ENCODE measurements at places on chromosomes 12 and 14.

GRCh38 chr14:61565836-61566536 lies 129.3 kb upstream of the HIF1A start:
- DNase-seq, result no peak

- no peak for DNase-seq
Observed at GRCh38 chr12:11055306-11055705, 6.8 kb downstream of the TAS2R46 start.

DNA sequence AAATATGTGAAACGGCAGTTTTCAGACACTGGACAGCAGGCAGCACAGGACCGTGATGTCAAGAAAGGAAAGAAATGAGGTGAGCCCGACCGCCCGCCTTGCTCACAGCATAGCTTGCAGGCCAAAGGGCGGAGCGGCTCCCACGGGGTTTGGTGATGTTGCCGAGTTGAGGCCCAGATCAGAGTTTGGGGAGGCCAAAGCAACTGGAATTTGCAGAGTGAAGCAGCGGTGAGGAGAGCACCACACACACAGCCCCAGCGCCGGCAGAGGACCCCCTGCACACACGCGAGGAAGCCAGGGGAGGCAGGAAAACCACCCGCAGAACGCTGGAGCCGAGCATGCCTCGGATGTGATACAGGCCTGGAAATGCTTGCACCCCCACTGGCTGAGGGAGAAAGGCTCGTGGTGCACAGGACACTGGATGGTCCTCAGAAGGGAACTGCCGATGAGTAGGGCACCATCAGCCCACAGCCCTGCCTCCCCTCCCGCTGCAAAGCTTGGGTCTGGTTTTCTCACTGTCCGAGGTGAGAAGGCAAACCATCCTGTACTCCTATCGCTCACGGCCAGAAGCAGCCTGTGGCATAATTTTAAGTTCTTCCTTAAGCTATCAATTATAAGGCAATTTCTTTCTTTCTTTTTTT lies 25.7 kb upstream of the PLD4 start:
- DNase-seq, result no peak

GRCh38 chr12:52628111-52628507 lies 9.8 kb upstream of the KRT73 start:
- no peak for DNase-seq

- DNase-seq, result no peak
Observed at GRCh38 chr12:120140603-120141002, 24.1 kb upstream of the RAB35 start.

DNA sequence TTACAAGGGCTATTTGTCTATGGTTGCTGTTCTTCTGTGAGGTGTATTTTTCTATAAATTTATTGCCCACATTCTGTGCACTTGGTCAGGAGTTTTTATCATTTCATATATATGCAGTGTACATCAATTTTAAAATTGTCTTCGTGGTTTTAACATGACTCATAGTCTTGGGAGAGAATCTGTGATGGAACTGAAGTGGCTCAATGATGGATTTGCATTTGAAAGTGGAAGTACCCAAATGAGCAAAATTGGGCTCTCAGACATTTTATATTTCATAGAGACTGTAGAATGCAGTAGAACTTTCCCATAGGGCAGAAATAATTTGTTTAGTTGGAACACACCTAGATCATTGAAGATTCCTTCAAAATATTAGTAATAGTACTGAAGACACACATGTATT lies 1.9 kb upstream of the SCFD1 start:
- no peak for DNase-seq

GRCh38 chr14:68477461-68478085 lies 315.3 kb downstream of the ZFP36L1 start:
- DNase-seq, result no peak

DNA sequence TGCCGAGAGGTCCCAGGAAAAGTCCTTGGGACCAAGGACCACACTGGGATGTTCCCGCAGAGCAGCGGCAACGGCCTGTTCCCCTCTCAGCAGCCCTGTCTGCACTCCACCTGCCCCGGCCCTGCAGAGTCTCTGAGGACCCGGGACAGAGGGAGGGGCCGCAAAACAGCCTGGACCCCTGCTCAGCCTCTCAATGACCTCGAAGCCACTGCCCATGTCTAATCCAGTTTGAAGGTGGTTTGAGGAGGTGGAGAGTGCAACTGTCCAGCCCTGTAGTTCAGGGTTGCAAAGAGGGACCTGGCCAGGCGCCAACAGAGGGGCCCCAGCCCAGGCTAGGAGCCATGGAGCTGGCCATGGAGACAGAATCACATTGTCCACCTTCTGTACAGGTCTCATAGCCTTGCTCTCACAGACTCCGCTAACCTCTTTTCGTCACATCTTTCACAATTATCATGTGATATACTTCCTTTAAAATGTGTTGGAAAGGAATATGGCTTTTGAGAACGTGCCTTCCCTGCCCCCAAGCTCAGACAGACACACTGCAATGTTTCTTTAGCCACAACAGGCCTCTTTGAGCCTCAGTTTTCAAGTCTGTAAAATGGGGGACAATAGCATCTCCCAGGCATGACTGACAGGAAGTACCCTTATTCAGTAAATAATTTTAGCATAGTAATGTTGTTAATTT lies 49.3 kb downstream of the ACTN1 start:
- DNase-seq, result peak; percentile 38

DNA sequence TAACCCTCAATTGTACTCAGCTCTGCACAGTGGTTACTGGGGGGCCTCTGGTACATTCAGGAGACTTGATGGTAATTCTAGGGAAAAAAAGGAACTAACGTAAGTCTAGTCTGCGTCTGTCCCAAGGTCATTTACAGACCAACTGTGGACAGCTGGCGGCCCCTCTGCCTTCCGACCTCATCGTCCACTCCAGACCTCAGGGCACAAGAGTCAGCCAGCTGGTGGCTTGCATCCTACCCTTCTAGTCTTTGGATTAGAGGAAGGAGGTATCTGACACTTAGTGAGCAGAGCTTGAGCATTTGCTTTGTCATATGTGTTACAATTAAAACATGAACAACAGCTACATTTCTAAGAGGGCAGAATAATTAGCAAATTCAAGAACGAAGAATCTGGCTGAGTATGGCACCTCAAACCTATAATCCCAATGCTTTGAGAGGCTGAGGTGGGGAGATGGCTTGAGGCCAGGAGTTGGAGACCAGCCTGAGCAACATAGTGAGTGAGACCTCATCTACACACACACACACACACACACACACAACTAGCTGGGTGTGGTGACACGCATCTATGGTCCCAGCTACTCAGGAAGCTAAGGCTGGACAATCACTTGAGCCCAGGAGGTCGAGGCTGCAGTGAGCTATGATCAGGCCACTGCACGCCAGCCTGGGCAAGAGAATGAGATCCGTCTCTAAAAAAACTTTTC lies 36.5 kb downstream of the SSH1 start:
- DNase-seq, result no peak

DNA sequence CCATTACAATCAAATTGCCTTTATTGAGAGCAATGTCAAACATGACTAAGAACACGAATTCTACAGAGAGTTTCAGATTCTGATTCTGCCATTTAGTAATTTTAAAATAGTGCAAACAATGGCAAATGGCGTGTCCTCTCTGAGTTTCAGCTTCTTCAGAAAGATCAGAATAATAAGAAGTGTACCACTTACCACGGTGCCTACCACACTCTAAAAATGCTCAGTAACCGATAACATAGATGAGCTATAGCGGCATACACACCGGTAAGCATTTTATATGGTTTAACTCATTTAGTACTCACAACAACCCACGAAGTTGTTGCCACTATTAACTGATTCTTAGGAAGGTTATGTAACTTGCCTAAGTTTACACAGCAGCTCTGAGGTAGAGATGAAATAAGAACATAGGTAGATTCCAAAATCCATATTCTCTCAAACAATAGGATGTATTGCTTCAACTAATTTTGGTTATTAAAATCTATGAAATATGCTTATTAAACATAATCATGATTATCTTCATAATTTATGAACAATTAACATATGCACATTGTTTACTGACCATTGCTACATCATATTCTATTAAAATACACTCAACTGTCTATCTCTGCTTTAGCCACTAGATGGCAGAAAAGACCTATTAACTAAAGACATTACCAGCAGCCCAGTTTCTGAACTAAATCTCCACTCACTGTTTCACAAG lies 38.3 kb downstream of the SLC6A15 start:
- no peak for DNase-seq

DNA sequence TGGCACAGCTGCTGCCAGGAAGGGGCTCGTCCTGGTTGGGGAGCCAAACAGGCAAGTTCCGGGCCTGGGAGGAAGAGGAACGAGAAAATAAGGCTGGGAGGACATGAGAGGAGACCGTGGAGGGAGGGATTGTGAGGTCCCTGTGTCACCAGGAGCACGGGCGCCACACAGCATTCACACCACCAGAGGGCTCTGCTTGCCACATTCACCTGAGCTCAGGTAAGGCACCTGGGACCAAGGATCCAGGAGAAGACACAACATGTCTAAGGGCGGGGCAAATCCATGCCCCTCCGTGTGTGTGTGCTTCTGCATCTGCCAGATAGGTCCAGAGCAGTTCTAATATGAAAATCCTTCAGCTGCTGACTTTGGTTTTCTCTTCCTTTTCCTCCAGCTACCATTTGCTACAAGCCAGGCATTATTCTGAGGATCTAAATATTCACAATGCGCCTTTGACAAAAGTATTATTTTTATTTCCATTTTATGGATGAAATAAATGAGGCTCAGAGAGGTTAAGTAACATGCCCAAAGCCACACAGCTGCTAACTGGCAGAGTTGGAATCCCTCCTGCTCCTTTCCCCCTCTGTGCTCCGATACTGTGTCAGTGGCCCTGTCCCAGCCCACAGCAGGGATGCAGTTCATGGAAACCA lies 14.6 kb downstream of the RAPGEF3 start:
- DNase-seq, result peak; percentile 65

GRCh38 chr12:29187756-29188155 lies 38.7 kb downstream of the FAR2 start:
- DNase-seq, result no peak

DNA sequence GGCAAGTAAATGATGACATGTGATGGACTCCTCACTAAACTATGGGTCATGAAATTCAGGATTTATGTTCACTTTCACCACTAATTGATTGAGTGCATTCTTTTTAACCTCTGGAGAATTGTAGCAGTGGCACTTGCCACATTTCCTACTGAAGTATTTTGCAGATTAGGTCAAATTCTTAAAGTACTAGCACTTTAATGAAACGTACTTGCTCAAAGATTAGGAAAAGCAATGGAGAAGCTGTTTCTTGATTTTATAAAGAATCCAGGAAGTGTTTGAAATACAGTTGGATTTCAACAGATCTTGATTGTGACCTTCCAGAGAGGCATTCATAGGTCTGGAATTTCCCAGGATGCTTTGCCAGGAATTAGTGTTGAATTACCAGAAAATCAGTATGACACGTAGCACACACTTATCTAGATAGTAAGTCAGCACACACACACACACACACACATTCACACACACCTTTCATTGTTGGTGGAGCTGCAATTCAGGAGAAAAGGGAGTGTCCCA lies 162.6 kb downstream of the MYRFL start:
- DNase-seq, result no peak

DNA sequence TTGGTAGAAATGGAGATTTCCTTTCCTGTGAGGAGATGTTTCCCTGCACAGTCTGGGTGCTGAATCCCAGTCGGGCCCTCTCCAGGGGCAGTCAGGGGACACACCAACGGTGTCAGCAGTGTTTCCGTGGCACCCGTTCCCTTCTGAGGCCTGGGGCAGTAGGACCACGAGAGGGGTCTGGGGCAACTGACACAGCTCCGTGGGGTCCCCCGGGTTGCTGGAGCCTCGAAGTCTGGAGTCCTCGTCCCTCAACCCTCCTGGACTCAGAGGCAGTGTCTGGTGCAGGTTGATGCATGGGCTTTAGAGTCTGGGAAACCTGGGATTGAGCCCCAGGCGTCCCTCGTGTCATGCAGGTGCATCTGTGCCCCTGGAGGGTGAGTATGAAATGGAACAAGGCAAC lies 327.3 kb downstream of the ADGRD1 start:
- DNase-seq, result no peak

DNA sequence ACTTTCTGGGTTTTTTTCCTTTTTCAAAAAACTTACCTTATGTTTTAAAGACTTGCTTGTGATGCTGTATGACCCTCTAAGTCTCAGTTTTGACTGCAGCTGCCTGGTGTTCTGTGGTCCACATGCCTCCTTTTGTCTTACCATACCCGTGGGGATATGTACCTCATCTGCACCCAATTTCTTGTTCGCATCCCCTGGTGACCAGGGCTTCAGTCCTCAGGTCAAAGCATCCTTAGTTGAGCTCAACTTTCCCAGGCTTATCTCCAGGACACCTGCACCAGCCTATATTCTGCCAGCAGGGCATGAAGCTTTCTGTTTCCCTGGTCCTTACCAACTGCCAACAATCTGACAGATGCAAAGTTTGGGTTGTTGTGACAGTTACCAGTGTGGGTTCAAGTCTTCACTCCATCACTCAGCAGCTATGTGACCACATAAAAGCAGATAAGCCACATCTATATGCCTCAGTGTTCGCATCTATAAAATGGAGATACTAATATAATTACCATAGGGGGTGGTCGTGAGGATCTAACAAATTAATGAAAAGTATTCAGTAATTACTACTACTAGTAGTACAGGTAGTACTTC lies 94.0 kb downstream of the NTF3 start:
- DNase-seq, result no peak

DNA sequence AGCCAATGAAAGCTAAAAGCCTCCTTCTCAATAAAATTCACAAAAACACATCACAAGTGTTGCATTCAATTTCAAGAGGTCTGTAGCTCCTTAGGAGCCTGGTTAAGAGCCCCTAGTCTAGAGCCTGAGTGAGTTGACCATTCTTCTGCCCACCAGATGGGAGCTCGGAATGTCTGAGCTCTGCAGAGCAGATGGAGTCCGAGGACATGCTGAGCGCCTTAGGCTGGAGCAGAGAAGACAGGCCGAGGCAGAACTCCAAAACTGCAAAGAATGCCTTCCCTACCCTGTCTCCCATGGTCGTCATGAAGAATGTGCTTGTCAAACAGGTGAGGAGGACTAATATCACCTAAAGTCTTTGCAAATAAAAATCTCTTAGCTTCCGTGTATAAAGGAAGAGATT lies 11.6 kb downstream of the CIPC start:
- DNase-seq, result no peak

Measured in CD4-positive, alpha-beta T cell treated with Interleukin-15 for 1 hour (primary cell).